ENCODE measurements at places on chromosomes 3 and 15.

DNA sequence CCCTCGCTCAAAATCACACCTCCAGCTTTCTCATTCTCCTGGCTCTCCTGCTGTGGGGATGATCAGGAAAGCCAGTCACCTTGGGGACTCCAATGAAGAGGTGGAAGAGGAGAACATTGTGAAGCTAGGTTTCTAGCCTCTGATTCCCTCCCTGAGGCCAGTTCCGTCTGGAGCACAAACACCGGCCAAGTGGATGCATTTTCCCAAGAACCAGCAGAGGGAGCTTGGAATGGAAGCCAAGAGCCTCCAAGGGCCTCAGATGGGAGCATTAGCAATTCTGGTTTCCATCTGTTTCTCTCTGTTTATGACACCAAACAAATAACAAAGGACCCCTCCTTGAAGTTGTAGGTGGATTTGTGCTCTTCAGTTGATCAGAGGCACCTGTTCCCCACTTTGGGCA lies 40.6 kb upstream of the NMNAT3 start:
- peak; percentile 30 for DNase-seq

GRCh38 chr15:67548236-67548852 lies 5.8 kb downstream of the MAP2K5 start:
- no peak for DNase-seq

DNA sequence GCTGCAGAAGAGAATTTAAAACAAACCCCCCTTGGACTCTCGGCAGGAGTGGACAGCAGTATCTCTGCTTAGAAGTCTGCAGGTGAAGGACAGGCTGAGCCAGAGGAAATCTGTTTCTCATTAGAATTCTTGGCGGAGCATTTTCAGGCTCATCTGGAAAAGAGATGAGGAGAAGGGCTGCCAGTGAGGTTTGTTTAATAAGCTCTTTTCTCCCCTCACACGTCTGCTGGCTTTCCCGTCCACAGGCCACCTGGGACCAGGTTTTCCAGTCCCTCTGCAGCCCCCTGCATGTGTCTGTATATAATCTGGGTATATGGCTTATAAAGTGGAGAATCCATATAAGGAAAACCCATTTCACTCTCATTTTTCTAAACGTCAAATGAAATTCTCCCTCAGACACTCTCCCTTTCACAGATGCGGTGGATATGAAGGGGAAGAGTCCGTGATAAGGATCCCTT lies 155.4 kb upstream of the TPM1 start:
- DNase-seq, result no peak

GRCh38 chr15:70291305-70292075 lies 193.8 kb upstream of the TLE3 start:
- no peak for DNase-seq

GRCh38 chr3:194174980-194175379 lies 39.0 kb downstream of the HES1 start:
- DNase-seq, result no peak

DNA sequence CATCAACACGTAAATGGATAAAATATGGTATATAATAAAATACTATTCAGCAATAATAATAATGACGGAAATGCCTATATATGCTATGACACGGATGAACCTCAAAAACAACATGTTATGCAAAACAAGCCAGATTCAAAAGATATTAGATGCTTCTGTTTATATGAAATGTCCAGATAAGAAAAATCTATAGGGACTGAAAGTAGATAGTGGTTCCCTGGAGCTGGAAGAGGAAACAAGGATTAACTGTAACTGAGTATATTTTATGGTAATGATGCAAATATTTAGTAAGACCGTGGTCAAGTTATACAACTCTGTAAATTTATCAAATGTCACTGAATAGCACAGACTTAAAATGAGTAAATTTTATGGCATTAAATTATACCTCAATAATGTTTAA lies 25.8 kb upstream of the WDR49 start:
- DNase-seq, result no peak

- DNase-seq, result peak; percentile 54
Observed at GRCh38 chr3:195549931-195550519, 6.9 kb upstream of the PPP1R2 start.

GRCh38 chr3:99637368-99638111 lies 854 bp upstream of the COL8A1 start:
- DNase-seq, result peak; percentile 3

All from hematopoietic multipotent progenitor cell treated with erythropoietin and hydrocortisone succinate and interleukin-3 and kit ligand, for 4 days (in vitro differentiated cells).